ENCODE measurements at places on chromosomes 3 and 15.
A peak's percentile ranks its signal among the peaks of the same experiment; 100 is the strongest.

- no peak for DNase-seq
Measured at GRCh38 chr15:96330064-96330449, 443 bp upstream of the NR2F2 start.

- DNase-seq, result no peak
Measured at GRCh38 chr3:124142389-124142970, 150.6 kb upstream of the ROPN1 start.

DNA sequence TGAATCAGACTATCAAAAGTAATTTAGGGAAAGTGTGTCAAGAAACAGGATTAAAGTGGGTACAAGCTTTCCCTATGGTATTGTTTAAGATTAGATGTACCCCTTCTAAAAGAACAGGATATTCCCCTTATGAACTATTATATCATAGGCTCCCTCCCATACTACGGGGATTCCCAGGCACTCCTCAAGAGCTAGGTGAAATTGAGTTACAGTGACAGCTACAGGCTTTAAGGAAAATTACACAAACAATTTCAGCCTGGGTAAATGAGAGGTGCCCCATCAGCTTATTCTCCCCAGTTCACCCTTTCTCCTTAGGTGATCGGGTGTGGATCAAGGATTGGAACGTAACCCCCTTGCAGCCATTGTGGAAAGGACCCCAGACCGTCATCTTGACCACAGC lies 240.8 kb upstream of the CNTN6 start:
- no peak for DNase-seq

DNA sequence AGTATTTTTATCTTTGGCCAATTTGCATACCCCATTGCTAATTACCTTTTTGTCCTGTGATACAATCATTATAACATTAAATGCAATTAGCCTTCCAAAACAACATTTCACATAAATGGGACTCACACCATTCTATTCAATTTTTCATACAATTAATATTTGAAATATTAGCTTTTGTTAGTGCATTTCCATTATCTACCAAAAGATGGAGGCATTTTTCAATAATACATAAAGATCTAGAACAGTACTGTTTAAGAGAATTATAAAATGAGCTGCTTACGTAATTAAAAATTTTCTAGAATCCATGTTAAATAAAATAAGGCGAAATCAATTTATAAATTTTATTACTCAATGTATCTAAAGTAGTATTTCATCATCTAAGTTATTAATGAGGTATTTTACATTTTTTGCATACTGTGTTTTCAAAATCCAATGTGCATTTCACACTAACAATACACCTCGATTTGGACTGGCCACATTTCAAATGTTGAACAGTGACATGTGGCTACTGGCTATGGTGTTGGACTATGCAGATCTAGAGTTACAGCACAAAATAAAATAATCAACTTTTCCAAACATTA lies 74.3 kb downstream of the TJP1 start:
- DNase-seq, result no peak

DNA sequence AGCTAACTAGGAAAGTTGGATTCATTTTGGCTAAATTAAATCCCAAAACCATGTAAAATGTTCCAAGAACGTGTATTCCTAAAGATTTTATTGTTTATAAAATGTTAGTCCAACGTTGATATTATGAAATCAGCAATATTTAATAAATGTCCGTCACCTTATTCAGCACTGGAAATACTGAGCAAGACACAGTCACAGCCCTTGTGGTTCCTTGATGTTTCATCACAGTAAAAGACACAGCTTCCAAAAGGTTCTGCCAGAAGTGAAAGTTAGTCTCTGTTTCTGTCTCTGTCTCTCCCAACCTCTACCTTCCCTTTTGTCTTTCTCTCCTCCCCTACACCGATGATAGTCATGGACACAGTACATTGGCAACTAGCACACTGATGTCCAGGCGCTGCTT lies 82.2 kb upstream of the BOC start:
- no peak for DNase-seq

DNA sequence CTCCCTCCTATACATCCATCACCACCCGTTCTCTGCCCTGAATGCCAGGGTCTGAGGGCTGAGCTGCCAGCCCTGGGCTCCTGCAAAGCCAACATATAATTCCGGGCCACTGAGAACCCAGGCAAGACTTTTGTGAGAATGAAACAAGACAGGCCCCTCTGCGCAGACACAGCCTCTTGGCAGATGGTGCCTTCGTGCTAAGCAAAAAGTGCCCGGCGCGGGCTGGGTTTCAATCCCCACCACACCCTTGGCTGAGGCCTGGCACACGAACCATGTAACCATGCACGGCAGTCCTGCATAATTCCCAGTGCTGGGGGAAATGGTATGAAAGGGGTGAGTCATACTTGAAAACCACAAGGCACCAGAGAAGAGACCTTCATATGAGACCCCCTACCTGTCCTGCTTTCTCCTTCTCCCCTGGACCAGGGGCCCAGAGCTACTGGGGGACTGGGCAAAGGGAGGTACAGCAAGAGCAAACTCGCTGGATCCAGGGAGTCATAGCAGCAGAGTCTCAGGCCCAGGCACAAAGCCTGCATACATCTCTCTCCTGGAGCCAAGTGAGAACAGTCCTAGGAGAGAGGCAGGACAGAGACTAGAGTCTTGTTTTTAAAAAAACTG lies 26.1 kb upstream of the LOXL1 start:
- no peak for DNase-seq

GRCh38 chr3:151774235-151774634 lies 39.7 kb upstream of the AADAC start:
- no peak for DNase-seq

DNA sequence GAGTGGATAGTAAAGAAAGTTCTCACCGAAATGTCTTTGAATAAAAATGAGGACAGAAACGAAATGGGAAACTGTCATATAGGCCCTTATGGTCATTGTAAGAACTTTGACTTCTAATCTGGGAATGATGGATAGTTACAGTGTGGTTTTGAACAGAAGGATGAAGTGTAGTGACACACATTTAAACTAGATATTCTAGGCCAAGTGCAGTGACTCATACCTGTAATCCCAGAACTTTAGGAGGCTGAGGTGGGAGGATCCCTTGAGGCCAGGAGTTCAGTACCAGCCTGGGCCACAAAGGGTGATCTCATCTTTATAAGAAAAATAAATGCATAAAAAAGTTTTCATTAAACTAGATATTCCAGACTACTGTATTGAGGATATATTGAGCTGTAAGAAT lies 452.8 kb downstream of the ROBO1 start:
- no peak for DNase-seq

GRCh38 chr3:129947538-129948240 lies 26.8 kb upstream of the TRH start:
- no peak for DNase-seq

- DNase-seq, result no peak
Measured at GRCh38 chr3:54069961-54070360, 52.4 kb upstream of the CACNA2D3 start.

DNA sequence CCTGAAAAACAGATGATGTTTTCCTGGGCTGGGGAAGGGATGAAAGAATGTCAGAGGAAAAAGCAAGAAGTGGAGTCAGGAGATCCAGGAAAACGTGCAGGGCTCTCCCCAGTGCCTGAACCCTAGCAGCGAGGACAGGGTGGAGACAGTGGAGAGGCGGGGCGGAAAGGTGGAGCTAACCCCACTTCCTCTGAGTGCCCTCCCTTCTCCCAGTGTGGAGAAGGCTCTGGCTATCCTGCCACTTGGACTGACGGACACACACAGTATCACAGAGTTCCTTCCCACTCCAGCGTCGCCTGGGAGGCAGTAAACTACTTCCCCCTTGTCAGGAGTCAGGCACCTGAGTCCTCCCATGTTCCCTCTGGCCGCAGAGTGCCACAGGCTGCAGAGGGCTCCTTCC lies 125.3 kb upstream of the CHRNA7 start:
- no peak for DNase-seq

GRCh38 chr3:119891944-119892721 lies 110.2 kb downstream of the NR1I2 start:
- peak; percentile 2 for DNase-seq

DNA sequence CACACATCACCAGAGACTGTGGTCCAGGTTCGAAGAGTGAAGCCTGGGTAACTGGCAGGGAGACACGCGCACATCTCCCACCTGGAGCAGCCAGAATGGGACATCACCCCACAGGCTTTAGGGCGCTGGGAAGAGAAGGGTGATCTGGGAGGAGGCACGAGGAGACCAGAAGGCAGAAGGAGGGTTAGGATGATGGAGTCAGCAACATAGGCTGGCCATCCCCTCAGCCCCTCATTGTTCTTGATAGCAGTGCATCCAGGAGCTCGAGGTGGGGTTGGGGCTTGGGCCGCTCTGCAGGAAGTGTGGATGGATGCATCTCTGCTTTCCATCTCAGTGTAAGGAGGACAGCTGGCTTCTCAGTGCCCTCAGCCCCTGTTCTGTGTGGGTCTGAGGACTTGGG lies 15.2 kb downstream of the PLA2G4F start:
- no peak for DNase-seq

- no peak for DNase-seq
Measured at GRCh38 chr15:51093839-51094605, 684 bp downstream of the TNFAIP8L3 start.

DNA sequence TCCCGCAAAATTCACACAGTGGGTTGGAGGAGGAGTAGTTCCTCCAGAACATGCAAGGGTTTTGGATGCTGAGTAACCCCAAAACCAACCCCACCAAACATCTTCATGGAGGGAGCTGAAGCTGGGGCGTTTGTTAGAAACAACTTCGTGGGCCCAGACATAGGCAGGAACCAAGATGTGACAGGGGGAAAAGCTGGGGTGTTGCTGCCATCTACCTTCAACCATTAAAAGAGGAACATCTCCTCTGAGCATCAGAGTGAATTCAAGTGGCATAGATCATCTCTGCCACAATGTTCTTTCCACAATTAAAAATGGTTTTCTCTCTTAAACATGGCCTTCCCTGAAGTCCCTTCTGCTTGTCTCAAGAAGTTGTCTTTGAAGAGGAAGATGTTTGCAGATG lies 20.5 kb downstream of the SIDT1 start:
- DNase-seq, result no peak

GRCh38 chr15:48407646-48408045 lies 76.4 kb downstream of the DUT start:
- no peak for DNase-seq

GRCh38 chr15:39058351-39059131 lies 493.9 kb upstream of the RASGRP1 start:
- DNase-seq, result no peak

DNA sequence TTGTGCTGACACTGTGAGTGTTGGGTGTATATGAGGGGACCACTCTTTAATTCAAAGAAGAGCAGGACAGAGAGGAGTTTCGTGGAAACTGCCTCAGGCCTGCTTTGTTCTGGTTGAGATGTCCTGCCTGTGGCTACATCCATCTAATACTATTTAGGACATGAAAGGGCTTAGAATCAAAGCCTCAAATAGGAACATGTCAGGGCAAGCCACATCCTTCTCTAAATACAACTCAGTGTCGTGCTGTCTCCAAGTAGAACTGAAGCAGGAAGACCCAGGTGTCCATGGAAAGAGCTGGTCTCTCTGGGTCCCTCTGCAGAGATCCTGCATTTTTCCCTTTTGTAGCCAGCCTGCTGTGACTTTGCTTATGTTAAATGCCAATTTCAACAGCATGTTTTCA lies 156.2 kb upstream of the UMPS start:
- DNase-seq, result no peak

GRCh38 chr3:88779482-88779881 lies 327.9 kb upstream of the EPHA3 start:
- no peak for DNase-seq

GRCh38 chr3:181316482-181316881 lies 326.9 kb upstream of the DNAJC19 start:
- DNase-seq, result no peak

DNA sequence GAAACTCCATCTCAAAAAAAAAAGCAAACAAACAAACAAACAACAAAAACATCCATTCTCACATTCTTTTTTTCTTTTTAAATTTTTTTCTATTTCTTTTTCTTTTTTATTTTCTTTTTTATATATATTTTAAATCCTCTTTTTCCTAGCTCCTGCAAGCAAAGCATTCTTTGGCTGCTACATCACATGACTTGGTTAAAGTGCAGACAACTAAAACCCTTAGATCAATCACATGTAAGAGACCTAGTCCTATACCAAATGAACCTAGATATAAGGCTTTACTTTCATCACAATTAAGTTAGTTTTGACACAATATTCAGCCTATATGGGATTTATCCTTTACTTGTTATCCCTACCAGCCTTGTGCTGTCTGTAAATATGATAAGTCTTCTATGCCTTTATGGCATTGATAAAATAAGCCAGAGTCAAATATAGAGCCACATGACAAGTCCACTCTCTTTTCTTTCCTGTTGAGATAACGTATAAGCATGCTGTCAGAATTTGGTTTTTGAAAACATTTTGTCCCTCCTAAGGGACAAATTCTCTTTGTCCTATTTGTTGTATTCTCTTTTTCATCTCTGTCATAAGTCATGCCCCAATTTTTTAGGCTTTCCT lies 11.3 kb downstream of the UBR1 start:
- DNase-seq, result no peak

GRCh38 chr15:82647045-82647834 lies at the start of gene CPEB1:
Gene CPEB1, minus strand, starts transcription at chr15:82647363. Its CDS starts 18,904 bp downstream, at chr15:82628459.
- DNase-seq, result peak; percentile 24

DNA sequence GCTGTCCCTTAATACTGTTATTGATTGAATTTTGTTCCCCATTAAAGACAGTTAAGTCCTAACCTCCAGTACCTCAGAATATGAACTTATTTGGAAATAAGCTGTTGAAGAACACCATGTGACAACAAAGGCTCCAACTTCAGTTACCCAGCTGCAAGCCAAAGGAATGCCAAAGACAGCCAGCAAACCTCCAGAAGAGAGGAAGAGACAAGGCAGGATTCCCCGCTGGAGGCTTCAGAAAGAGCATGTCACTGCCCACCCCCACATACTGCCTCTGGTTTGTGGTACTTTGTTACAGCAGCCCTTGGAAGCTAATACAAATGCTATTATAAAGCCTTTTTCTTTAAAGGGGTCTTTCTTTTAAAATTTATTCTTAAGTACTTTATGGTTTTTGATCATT lies 18.4 kb upstream of the NEK10 start:
- no peak for DNase-seq

DNA sequence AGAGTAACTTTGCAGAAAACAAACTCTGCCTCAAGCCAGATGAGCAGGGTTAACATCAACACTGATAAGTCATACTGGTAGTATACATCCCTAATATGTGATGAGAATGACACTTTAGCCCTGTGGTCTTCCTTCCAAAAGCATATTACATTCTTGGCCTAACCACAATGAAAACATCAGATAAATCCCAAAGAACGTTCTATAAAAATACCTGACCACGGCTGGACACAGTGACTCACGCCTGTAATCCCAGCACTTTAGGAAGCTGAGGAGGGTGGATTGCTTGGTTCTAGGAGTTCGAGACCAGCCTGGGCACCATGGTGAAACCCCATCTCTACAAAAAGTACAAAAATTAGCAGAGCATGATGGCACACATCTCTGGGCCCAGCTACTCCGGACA lies 4.7 kb downstream of the TMCC1 start:
- no peak for DNase-seq

- no peak for DNase-seq
Measured at GRCh38 chr15:38622304-38622703, 57.7 kb upstream of the RASGRP1 start.

DNA sequence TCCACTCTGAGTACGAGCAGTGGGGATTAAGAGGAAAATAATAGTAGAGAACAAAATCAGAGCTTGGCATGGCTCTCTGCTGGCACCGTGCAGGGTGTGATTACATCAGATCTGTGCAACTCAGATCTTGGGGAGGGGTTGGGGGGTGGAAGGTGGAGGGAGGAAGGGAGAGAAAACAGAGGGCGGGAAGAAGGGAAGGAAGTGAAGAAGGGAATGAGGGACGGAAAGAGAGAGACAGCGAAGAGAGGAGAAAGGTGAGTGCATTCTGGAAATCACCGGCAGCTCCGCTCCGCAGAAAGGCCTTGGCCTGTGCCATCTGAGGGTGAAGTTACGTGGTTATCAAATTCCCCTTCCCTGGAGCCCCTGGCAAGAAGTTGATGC lies 31.0 kb upstream of the ADAMTS17 start:
- DNase-seq, result no peak

Measured in stimulated activated CD8-positive, alpha-beta memory T cell treated with anti-CD3 and anti-CD28 coated beads, Interleukin-2, amount 100 ng/mL, for 1 hour (primary cell).